ENCODE measurements at places on chromosomes 5 and 9.
A peak's percentile ranks its signal among the peaks of the same experiment; 100 is the strongest.

DNA sequence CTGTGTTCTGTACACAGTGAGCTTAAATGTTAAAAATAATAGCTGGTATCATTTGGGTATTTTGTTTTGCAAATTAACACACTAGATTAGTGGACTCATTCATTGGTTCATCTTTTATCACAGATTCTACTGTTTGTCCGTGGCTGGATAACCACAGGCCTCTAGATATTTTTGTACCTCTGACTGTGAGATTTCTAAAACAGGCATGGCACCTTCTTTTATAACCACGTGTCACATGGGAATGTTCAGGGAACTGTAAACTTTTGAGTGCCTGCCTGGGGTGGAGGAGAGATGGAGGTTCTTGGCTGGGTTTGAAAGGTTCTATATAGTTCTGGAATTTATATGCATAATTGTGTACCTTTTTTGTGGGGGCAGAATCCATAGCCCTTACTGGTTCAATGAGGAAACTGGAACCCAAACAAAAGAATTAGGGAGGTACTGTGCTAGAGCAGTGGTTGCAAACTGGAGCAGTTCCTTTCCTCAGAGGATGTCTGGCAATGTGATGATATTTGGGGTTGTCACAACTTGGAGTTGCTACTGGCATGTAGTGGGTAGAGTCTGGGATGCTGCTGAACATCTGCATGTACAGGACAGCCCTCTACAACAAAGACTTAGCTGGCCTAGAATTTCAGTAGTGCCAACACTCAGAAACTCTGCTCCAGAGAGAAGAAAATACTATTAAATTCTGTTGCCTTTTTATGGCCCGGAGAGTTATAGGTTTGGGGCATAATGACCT lies 16.9 kb downstream of the TLE4 start:
- DNase-seq = no peak

DNA sequence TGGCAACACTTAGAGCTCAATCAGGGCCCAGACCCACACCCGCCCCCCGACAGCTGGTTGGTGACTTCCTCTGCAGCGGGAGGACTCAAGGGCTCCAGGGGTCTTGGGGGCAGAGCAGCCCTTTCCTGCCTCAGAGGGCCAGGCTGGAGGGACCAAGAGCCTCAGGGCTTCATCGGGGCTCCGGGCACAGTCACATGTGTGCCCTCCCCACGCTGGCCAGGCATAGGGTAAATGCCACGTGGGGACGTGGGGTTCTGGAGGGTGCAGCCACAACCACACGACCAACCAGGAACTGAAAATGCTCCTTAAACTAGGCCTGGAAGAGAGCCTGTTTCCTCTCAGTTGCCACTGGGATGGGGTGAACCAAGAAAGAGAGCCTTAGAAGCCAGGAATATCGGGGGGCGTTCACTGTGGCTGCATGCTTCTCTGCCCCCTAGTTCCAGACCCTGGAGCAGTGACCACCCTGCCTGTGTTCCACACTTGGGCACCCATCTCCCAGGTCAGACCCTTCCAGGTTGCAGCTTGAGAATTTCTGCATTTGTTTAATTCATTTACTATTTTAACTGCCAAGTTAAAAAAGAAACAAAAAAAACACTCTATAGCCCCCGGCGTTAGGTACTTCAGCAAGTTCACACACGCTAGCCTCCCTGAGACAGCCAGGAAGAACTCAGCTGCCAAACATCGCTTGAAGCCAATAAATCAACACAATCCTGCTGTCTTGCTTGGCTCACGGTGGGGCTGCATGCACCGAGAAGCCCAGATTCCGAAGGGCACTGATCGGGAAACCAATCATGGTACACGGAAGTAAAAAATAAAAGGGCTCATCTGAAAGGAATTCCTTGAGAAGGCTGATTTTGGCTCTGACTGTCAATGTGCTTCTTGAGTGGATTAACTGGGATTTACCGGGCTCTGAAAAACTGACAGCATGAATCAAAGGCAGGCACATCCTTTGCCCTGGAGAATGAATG lies 56.1 kb upstream of the PHYKPL start:
- peak; percentile 45 for DNase-seq

DNA sequence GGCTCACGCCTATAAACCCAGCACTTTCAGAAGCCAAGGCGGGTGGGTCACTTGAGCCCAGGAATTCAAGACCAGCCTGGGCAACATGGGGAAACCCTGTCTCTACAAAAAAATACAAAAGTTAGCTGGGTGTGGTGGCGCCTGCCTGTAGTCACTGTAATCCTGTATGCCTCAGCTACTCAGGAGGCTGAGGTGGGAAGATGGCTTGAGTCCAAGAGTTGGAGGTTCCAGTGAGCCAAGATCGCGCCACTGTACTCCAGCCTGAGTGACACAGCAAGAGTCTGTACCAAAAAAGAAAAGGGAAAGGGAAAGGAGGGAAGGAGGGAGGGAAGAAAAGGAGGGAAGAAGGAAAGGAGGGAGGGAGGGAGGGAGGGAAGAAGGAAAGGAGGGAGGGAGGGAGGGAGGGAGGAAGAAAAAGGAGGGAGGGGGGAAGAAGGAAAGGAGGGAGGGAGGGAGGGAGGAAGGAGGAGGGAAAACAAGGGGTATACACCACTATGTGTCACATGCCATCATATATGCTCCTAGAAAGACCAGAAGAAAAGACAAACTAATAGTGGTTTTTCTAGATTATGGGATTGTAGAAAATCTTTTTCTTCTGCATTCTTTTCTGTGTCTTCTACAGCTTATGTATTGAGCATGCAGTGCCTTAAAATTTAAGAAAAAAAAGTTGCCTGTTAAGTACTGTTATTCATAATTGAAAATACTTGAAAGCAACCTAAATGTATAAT lies 240.1 kb downstream of the DENND1A start:
- DNase-seq = peak; percentile 6

GRCh38 chr9:75607521-75607920 lies 283.0 kb upstream of the PCSK5 start:
- DNase-seq = no peak

DNA sequence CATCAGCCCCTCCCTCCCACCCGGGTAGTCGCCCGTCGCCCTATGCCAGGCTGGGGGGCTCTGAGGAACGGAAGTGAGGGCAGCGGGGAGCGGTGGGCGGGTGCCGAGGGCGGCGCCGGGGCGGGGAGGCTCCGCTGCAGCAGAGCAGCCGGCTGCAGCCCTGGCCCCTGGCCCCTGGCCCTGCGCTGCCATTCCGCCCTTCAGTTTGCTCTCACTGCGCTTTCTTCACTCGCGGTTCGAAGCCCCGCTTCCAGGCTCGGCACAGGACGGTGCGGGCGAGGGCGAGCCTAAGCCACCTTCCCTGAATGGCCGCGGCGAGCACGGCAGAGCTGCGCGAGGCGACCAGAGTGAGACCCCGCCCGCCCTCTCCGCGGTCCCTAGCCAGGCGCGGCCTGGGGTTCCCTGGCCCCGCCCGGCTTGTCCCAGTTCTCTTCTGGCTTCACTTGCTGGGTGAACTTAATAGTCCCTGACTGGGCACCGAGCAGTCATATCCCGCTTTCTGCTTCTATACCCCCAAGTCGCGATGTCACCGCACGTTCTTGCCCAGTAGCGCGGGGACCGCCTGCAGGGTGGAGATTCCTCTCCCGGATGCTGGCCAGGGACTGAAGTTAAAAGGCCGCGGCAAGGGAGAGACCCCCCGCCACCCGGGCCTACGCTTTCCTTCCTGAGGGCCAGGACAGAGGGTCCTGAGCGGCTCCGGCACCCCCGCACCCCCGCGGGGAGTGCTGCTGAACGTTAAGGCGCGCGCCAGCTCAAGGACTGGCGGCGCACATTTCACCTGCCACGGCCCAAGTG lies 623 bp upstream of the TRIM36 start:
- no peak for DNase-seq

GRCh38 chr9:101254733-101255433 lies 129.9 kb downstream of the BAAT start:
- no peak for DNase-seq

DNA sequence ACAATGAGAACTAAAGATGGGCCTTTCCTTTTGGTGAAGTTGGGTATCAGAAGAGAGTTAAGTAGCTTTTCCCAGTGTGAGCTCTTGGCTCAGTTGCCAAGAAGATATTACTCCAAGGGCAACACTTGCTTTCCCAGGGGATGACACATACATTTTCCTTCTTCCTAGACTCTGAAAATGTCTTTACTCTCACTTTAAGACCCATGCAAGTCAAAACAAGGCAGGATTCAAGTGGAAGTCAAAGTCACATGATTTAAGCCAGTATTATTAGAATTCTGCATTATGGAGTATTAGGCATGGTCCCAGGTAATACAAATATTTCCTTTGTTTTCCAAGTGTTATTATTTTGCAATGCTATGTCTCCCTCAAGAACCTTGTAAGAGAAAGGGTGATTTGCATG lies 175.1 kb downstream of the PPP2R2B start:
- DNase-seq = no peak

DNA sequence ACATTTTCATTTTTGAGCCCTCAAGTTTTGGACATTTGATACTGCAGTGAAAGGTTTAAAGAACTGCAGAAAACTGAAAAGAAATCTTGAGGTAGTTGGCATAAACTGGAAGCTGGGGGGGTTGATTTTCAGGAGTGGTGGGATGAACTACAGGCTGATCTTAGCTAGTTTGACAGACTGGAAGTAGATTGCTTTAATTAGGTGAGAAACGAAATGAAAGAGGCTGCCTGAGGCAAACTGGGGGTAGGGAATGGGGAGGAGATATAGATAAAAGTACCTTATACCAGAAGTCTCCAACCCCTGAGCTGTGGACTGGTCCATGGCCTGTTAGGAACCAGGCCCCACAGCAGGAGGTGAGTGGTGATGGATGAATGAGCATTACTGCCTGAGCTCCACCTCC lies 101.4 kb upstream of the SPEF2 start:
- no peak for DNase-seq

- DNase-seq = no peak
Observed at GRCh38 chr9:79046401-79046800, 525.4 kb upstream of the TLE4 start.

- DNase-seq = no peak
Observed at GRCh38 chr9:130575514-130575913, 3.9 kb upstream of the FUBP3 start.

GRCh38 chr5:68770551-68770950 lies 323.3 kb upstream of the SLC30A5 start:
- peak; percentile 24 for DNase-seq

GRCh38 chr9:77672183-77672582 lies 24.1 kb upstream of the GNA14 start:
- DNase-seq = no peak

- no peak for DNase-seq
Observed at GRCh38 chr9:93920131-93920800, 34.9 kb downstream of the BARX1 start.

DNA sequence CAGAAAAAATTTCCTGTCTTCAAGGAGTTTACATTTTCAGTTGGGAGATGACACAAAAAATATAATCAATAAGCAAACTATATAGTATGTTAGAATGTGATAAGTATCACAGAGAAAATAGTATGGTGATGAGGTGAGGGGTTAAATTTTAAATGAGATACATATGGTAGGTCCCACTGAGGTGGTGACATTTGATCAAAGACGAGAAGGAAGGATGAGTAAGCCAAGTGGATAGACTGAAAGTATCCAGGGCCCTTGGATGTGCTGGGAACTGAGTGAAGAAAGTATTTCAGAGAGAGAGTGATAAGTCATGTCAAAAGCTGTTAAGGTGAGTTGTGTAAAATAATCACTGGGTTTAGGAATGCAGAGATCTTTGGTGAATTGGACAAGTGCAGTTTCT lies 3.5 kb downstream of the CCDC192 start:
- DNase-seq = no peak
